ENCODE measurements at places on chromosomes 7 and 10.
A peak's percentile ranks its signal among the peaks of the same experiment; 100 is the strongest.

DNA sequence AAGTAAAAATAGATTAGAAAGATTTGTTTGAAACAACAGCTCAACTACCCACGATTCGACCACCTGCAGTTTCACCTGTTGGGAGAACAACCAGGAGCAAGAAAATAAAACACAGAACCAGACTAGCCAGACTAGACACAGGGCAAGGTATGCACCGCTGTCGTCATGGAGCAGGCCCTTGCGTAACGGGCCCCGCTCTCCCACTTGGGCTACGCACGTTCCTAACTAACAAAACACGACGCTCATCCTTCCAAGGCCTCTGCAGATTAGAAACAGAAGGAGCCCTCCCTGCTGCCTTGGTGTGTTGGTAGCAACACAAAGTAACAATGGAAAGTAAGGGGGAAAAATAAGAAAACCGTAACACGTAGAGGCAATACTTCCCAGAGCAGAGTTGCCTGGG lies 45.1 kb upstream of the ELMO1 start:
- DNase-seq = no peak

- DNase-seq = no peak
Observed at GRCh38 chr10:48609899-48610584, 5.2 kb upstream of the ARHGAP22 start.

DNA sequence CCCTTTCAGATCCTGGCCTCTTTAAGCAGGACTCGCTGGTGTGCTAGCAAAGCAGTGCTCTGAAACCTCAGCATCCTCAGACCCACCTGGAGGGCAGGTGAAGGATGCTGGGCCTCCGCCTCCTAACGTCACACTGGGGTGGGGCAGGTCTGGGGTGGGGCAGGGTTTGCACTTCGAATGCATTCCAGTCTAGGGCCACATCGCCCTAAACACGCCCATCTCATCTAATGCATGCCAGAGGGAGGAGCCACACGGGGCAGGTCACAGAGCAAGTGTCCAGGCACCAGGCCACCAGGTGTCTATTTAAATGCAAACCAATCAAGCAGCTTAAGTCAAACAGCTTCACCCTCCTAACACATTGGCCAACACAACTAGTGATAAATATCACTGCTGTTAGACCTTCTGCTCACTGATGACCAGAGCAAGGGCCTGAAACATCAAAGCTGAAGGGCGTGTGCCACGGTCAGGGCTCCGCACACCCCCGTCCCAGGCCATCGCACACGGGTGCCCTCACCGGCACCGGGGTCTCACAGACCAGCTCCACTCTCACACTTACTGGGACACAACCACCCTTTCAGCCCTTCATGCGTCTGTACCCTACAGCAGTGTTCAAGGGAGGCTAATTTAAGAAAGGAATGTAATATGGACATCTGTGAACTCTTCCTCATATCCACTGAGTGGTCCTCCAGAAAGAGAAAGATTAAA lies 47.1 kb downstream of the DIP2C start:
- no peak for DNase-seq

DNA sequence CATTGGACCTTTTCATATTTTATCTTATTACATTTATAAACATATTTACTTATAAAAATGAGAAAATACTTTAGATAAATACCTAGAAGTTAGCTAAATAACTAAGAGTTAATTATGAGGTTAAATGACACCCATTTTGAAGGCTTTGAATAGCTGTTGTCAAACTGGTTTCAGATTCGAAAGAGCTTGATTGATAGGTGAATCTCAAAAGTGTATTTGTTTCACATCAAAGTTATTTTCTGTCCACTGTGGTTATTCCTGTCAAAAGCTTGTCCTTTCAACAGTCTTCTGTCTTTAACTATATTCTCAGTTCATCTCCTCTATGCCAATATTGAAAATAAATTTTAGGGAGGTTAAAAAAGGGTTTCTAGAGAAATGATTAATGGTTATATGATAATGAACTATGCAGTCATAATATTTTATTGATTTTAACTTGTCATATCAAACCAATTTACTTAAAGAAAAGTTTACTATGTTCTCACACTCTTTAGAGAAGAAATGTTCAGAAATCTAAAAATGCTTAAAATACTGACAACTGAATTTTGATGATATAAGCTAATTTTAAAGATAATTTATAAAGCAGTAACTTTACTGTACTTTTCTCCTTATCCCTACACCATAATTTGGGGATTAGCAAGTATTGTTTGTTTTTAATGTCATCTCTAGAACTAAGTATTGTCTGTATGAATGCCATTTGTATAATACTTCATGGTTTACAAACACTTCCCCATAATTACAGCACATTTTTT lies 72.0 kb upstream of the FOXP2 start:
- no peak for DNase-seq

GRCh38 chr7:13466874-13467547 lies 522.5 kb downstream of the ETV1 start:
- DNase-seq = no peak

DNA sequence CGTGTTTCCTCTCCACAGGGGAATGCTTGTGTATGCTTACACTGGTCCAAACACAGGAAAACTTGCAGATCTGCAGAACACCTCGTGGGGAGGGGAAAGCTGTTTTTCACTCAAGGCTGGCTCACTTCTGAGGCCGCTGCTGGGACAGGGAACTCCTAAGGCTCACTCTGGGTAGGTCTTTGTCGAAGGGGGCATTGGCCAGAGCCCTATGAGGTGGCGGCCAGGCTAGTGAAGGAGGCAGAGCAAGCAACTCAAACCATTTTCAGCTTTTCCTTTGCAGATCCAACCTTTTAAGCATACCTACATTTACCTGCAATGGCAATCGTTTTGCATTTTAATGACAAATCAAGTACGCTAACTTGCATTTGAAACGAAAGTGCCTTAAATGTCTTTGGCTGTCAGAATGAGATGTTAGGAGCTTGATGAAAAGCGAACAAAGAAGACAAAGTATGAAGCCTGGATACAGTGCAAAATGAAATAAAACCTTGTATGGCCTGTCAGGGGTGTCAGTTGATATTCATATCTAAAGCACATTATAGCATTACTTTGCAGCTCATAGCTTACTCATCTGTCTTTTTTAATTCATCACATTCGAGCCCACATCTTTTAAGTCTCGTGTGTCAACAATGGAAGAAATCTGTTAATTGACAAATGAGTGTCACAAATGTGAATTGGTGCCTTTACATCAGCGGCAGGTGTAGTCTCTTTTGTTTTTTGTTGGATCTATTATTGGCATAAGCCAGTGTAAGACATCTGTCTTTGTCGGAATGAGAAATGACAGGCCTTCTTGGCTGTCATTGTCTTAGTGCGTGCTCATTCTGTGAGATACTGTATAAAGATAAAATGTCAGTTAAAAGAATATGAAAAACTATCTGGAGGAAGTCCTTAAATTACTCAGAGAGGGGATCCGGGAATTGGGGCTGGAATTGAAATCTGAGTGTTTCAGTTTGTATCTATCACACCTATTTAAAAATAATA lies 30.5 kb downstream of the LRMDA start:
- DNase-seq = no peak

DNA sequence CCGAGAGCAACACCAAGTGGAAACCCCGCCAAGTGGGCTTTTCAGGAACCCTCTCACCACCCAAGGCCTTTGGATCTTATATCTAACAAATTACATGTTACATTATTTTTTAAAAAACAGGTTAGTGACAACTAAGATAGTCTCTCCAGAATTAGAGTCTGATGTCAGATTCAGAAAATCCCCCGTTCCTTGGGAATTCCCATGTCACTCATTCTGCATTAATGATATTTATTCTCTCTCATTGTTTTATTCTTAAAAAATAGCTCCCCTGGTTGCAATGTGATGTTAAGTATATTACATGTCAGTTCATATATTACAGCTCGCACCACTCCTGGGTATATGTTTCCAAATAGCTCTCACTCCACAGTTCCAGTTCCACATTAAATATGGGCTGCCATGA lies 81.8 kb downstream of the WNT2 start:
- DNase-seq = no peak

DNA sequence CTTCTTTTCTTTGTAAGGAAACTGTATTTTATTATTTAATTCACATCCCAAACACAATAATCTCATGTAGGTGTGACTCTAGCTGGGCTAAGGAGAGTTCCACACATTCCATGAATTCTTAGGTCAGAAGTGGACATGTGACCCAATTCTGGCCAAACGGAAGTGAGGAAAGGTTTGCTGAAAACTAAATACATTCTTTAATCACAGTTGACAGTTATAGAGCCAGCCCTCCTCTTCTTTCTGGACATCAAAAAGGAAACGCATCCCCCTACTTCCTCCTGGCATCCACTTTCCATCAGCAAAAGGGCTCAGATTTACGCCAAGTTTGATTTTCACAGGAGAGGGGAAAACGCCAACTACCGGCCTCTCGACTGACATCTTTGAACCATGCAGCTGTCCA lies 774.4 kb upstream of the POM121L12 start:
- DNase-seq = no peak

GRCh38 chr10:22998091-22998490 lies 70.2 kb downstream of the ARMC3 start:
- no peak for DNase-seq

GRCh38 chr7:131774419-131775220 lies 218.2 kb upstream of the PODXL start:
- no peak for DNase-seq

- no peak for DNase-seq
Observed at GRCh38 chr10:37712489-37713131, 144.8 kb downstream of the ZNF248 start.

GRCh38 chr7:151832138-151832537 lies 44.8 kb downstream of the PRKAG2 start:
- no peak for DNase-seq

DNA sequence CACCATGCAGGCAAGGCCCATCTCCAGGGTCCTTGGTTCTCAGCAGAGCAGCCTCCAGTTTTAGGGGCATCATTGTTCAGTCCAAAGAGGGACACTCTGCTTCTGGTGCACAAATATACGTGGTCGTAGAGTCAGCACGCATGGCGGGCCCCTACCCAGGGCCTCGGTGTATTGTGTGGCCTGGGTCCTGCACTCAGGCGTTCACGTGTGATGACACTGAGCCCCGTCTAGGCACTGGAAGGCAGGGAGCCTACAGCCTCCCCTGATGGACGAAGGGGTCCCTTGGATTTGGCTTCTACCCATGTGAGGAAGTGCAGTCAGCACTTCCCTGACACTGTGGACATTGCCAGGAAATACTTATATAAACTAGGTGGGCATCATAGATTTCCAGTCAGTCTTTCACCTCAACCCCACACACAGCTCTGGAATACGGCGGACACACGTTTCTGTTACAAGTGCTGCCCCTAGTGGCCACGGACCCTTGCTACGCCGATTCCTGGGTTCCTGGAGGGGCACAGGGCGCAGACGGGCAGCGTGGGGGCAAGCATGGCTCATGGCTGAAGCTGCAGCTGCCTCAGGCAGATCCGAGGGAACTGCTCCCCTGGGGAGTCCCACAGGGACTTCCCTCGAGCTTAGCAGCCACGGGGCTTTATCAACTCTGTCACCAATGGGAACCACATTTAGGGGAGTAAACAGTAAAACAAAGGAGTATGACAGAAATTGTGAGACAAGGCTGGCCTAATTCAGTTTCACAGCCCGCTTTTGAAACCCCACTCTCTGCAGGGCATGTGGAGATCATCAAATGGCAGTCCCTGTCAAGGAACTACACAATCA lies 25.4 kb downstream of the AIFM2 start:
- DNase-seq = peak; percentile 11

DNA sequence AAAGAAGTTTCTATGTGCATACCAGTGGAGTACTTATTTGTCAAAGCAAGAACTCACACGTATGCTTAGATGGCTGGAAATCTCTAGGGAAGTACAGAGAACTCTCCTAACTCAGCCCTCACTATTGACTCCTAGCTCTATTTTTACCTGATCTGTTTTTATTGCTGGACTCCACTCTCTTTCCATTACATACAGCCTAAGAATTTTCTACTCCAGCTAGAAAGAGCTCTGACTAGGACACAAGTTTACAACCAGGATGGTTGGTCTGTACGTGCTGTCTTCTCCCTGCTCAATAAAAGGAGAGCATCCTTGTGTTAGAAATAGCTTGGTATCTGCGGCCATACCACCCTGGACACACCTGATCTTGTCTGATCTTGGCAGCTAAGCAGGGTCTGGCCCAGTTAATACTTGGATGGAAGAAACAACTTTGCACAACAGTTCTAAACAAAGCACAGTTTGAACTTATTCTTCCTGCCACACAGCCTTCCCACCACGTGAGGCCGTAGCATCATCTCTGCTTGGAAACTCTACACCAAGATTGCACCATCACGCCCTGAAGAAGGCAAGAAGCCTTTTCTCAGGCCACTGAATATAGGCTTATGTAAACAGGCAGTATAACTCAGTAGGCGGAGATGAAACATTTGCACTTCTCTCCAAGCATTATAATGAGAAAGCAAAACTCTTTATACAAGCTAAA lies 50.7 kb downstream of the KCNMA1 start:
- DNase-seq = no peak

DNA sequence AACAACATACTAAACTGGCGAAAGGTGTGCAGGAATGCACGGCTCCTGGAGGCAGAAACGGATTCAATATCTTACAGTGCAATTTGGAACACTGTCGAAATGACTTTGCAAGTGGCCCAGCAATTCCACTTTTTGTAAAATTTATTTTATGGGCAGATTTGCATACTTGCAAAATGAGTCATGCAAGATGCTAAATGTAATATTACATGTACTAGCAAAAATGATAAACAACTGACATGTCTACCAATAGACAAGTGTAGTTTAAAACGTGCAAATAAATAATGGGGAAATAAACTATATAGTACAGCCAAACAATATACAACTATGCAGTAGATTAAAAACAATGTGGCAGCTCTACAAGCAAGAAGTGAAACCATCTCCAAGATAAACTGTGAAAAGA lies 97.7 kb downstream of the ARHGAP12 start:
- DNase-seq = no peak

DNA sequence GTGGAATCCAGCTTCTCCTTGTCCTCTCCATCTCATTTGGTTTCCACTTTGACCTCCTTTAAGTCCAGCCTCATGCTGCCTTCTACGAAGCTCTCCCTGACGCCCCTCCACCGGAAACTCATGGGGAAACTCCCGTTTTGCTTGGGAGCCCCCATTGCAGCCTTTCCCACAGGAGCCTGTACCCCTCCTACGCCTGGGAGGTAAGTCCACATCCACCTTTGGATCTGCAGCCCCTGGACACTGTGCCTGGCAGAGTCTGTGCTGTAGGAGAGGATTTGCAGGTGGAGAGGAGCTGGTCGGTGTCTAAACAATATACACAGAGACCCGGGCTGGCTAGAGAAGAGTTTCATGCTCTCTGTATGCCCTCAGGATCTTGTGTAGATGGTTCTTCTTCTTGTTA lies 296.1 kb downstream of the GLRX3 start:
- no peak for DNase-seq

- no peak for DNase-seq
Observed at GRCh38 chr7:2209961-2210323, 22.8 kb downstream of the MAD1L1 start.

DNA sequence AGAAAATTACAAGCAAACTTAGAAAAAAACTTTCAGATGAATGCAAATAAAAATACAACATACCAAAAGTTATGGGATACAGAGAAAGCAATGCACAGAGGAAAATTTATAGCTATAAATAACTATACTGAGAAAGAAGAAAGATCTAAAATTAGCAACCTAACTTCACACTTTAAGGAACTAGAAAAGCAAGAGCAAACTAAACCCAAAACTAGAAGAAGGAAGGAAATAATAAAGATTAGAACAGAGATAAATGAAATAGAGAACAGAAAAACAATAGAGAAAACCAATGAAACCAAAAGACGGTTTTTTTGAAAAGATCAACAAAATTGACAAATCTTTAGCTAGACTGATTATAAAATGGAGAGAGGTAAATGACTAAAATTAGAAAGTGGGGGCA lies 9.6 kb upstream of the STRA8 start:
- DNase-seq = no peak

GRCh38 chr10:19499291-19499770 lies 316.9 kb upstream of the PLXDC2 start:
- no peak for DNase-seq

GRCh38 chr7:138138244-138138643 lies 62.0 kb downstream of the AKR1D1 start:
- no peak for DNase-seq
